ENCODE measurements at places on chromosomes 5 and 9. TPM values are rescaled to one million over a fixed set of nuclear protein-coding genes. Genes with fewer than 3 reads are reported as not detected.

- no peaks in the 10 kb centered on the region for H3K36me3 ChIP-seq
- H3K27ac ChIP-seq: no peak overlapping the region
- no peaks in the 10 kb centered on the region for H3K4me1 ChIP-seq
- DNase-seq: peak; percentile 61
- no peaks in the 10 kb centered on the region for H3K27me3 ChIP-seq
Observed at GRCh38 chr5:57778501-57779091, 296.0 kb upstream of the ACTBL2 start.

- peak; percentile 43 for DNase-seq
- no peaks in the 10 kb centered on the region for H3K36me3 ChIP-seq
- no peak overlapping the region for H3K27ac ChIP-seq
- no peaks in the 10 kb centered on the region for H3K27me3 ChIP-seq
- no peaks in the 10 kb centered on the region for H3K4me1 ChIP-seq
Observed at GRCh38 chr9:27365707-27366376, 68.9 kb upstream of the EQTN start.

The SLC22A4 gene
- total RNA-seq: 4.1 TPM

The ZNF618 gene
- total RNA-seq: 5.4 TPM

The PDLIM4 gene
- 67.2 TPM for total RNA-seq

Data from fibroblast of lung (primary cell).